ENCODE measurements at places on chromosomes 5 and 9.

- DNase-seq: no peak
Observed at GRCh38 chr9:132242621-132243155, 80.8 kb downstream of the NTNG2 start.

- no peak for DNase-seq
Observed at GRCh38 chr9:14317667-14318320, 3.9 kb upstream of the NFIB start.

- DNase-seq: no peak
Observed at GRCh38 chr5:135140446-135141204, 106.6 kb upstream of the PITX1 start.

DNA sequence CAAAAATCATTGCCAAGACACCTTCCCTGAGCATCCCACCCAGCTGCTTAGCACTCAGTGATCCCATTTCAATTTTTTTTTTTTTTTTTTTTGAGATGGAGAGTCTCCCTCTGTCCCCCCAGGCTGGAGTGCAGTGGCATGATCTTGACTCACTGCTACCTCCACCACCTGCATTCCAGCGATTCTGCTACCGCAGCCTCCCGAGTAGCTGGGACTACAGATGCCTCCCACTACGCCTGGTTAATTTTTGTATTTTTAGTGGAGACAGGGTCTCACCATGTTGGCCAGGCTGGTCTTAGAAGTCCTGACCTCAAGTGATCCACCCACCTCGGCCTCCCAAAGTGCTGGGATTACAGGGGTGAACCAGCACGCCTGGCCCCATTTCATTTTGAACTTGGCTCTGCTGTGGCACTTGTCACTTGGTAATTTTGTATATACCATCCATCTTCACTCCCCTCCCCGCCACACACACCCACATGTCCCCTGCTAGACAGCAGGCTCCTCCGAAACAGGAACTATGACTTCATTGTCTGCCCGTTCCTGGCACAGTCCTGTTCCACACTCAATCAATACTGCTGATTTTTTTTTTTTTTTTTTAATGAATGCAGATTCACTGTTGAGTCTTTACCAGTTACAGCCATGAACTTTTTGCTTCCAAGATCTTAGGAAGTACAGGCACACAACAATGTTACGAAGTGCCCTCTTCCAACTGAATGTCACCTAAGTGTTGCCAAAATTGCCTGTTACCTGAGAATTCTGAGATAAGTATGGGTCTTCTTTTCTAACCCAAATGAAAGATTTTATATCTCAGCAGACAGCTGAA is 17.3 kb upstream of the ZBTB34 start:
- no peak for DNase-seq

- DNase-seq: no peak
Observed at GRCh38 chr9:33461492-33461891, 12.2 kb downstream of the NOL6 start.

DNA sequence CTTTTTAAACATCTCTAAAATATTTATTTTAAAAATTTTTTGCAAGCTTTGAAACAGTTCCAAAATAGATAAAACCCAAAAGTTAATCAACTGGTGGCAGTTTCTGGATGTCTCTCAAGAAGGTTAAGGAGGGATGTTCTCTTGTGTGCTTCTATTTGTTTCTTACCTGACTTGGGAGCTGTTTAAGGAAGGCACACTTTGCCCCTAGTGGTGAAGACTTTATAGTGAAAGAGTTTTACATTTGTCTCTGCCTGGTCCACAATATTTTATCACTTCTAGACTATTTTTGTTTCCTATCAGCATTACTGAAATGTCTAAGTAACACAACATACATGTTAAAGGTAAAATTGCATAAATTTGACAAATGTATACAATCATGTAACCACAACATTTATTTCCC is 552.8 kb downstream of the SEMA5A start:
- no peak for DNase-seq

DNA sequence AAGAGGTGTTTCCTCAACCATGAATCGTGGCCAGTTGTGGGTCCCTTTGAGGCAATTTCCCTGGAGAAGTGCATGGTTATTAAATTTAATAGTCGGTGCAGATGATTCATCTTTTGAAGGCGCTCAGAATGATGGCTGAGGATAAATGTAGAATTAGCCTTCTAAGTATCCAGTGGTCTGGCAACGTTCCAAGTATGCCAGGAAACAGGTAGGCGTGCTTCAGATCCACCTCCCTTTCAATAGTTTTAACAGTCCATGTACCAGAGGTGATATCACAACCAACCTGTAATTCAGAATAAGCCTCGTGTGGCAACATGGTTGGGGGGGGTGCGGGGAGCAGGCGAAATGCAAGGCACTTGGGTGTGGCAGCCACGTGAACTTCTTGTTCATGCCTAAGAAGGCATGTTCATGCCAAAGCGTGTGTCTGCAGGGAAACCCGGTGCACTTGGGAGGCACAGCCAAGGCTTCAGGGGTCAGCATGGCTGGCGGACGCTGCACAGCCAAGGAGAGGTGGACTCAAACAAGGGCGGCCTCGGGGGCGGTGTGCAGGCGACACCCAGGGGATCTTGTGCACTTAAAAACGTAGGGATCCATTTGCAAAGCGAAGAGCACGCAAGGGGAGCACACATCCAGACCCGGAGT is 5.2 kb upstream of the NKD2 start:
- DNase-seq: no peak

DNA sequence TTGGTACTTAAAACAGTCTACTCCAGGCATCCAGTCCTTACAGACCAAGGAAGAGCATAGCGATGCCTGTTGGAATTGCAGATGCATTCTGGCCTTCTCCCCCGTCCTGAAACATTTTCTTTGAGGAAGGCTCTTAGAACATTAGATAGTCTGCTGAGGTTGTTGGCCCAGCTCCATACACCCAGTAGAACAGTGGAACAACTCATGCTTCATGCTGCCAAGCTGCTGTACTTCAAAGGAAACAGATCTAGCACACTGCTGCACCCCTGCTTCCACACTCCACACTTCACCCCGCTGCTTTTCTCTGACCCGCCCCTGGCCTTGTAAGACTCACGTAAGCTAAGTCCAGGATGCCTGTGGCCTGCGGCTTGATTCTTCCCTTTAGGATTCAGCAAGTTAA is 33.4 kb upstream of the NCS1 start:
- DNase-seq: no peak

GRCh38 chr5:89395111-89395510 is 512.1 kb upstream of the MEF2C start:
- no peak for DNase-seq

DNA sequence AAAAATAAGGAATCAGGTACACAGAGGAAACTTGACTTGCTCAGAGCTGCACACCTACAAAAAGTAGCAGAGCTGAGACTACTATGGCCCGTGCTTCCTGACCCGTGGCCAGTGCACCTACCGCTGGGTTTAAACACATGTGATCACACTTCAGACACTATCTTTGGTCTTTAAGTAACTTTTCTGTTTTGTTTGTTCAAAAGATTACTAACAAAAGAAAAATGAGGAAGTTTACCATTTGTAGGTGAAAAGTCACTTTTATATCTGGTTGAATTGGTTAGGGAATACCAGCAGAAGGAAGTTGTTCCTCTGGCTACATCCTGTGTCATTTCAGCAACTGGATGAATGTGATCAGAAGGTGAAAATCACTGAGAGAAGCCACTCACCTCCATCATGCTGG is 6.5 kb upstream of the SYK start:
- no peak for DNase-seq

DNA sequence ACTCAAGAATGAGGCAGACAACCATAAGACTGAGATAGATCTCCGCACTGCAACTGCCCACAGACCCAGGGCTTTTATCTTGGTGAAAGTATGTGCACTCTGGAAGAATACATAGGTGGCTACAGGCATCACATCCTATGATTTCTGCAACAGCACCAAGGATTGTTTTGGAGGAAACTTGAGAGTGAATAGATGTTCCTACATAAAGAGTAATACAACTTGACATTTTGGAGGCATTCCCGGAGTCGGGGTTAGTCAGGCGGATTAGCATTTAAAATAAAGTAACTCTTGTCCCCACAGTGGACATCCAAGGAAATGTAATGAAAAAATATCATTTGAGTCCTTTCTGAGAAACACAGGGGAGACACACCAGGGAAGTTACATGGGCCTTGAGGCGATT is 26.7 kb downstream of the TMEM174 start:
- DNase-seq: no peak

DNA sequence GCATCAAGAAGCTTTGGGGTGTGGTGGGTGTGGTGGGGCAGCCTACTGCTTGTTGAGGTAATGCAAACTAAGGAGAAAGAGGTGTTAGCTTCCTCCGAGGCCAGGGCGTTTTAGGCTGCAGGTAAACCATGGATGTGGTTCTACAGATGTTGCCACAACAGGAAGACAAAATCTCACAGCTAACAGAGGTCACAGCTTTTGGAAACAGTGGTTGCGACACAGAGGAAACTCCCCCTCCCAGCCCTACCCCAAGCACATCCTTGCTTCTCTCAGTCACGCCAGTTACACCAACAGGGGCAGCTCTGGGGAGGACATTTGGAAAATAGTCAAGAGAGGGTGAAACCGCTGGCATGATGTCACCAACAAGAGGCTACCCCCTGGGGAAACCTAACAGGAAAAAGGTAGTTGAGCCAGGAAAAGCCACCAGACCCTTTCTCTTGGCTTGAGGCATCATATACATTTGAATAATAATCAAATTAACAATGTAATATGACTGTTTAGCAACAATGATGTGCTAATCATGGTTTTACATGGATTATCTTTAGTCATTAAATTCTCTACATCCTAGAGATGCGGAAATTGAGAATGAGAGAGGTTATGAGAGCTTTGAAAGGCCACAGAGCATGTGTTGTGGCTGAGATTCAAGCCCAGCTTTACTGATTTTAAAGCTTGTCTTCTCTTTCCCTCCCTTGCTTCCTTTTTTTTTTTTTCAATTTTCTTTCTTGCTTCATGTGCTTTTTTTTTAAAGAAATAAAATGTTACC is 82.2 kb upstream of the IL12B start:
- DNase-seq: no peak

DNA sequence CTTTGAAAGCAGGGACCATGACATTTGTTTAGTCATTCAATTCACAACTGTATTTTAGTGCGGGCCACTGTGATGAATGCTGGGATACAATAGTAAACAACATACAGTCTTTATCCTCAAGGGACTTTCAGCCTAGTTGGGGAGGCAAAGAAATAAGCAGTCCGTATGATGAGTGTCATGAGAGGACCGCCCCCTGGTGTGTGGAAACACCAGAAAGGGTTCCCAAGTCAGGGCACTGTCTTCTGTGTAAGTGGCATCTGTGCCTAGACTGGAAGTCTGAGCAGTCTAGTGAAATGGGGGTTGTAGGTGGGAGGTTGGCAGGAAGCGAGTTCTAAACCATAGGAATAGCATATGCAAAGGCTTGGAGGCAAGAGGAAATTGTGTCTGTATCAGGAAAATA is 6.8 kb downstream of the C9orf43 start:
- DNase-seq: no peak

- DNase-seq: peak; percentile 39
Observed at GRCh38 chr5:19855931-19856330, 132.1 kb downstream of the CDH18 start.

DNA sequence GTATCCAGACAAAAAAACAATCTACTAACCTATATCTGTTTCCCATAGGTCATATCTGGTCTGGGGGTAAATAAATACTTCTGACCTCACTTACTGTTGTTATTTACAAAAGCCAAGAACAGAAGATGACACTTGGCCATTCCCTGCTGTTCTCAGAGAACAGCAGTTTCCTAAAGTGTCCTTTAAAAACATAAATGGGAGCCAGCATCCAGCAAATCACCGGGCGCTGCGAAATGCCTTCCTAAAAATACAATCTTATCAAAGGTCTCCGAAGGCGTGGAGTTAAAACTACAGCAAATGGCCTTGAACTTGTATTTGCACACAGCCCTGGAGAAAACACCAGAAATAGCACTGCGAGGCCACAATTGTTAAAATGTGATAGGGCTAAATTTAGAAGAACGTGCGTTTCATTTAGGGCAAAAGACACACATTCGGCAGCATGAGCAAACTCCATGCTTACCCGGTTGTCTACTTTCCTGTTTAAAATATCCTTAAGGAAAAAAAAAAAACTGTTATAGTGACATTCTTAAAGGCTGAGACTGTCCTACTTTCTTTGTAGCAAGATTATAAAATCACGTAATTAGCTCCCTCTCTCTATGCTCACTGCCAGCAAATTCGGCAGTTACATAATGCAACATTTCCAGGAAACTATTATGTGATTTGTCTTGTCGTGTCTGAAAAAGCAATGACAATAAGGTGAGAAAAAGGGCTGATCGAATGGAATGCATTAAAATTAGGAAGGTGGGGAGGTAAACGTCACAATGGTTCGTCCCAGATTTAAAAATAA is 1.5 kb downstream of the NFIL3 start:
- DNase-seq: no peak

DNA sequence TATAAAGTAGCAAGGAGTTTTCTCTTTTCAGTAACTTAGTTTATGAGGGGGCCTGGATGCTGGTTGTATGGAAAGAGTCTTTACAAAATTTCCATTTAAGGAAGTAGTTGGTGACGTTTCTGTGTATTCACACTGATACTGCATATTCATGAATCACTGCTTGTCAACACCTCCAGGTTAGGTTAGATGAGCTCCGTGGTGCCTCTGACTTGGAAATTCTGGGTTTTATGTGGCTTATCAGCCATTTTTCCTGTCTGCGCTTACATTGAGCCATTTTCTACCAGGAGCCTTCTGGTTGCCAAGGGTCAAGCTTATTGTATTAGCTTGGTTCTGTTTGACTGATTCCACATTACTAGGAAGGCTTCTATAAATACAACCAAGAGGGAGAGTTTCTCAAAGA is 128.3 kb downstream of the SLC28A3 start:
- DNase-seq: no peak

GRCh38 chr9:75210215-75210614 is 121.9 kb downstream of the OSTF1 start:
- DNase-seq: no peak

DNA sequence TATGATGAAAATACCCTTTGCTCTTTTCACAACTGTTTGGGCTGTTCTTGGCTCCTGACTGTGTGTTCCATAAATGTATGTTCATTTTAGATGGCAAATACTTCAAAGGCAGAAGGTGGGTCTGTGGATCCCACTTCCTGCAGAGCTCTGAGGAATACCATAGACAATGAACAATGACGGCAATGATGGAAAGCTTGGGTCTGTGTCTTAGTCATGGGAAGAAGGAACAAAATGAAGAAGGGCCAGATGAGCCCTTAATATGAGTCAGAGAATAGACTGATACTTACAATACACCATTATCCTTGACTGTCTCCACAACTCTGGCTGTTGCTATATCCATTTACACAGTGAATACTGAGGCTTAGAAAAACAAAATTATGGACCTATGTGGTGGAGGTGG is 126.0 kb downstream of the SLIT3 start:
- DNase-seq: no peak

GRCh38 chr9:587527-587926 is 254.0 kb upstream of the DMRT1 start:
- no peak for DNase-seq
